ENCODE measurements at places on chromosomes 13 and 19.

GRCh38 chr19:15400521-15401396, 18.0 kb downstream of the AKAP8L start:
- no peak for DNase-seq

DNA sequence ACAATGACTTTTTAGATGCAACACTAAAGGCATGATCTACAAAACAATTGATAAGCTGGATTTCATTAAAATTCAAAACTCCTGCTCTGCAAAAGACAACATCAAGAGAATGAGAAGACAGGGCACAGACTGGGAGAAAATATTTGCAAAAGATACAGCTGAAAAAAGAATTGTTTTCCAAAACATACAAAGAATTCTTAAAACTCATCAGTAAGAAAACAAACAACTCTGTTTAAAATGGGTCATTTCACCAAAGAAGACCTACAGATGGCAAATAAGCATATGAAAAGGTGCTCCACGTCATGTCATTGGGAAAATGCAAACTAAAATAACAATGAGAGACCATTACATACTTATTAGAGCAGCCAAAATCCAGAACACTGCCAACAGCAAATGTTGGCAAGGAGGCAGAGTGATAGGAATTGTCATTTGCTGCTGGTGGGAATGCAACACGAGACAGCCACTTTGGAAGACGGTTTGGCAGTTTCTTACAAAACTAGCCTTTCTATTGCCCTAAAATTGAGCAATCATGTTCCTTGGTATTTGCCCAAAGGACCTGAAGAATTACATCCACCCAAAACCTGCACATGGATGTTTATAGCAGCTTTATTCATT, 39.2 kb downstream of the FLT1 start:
- no peak for DNase-seq

DNA sequence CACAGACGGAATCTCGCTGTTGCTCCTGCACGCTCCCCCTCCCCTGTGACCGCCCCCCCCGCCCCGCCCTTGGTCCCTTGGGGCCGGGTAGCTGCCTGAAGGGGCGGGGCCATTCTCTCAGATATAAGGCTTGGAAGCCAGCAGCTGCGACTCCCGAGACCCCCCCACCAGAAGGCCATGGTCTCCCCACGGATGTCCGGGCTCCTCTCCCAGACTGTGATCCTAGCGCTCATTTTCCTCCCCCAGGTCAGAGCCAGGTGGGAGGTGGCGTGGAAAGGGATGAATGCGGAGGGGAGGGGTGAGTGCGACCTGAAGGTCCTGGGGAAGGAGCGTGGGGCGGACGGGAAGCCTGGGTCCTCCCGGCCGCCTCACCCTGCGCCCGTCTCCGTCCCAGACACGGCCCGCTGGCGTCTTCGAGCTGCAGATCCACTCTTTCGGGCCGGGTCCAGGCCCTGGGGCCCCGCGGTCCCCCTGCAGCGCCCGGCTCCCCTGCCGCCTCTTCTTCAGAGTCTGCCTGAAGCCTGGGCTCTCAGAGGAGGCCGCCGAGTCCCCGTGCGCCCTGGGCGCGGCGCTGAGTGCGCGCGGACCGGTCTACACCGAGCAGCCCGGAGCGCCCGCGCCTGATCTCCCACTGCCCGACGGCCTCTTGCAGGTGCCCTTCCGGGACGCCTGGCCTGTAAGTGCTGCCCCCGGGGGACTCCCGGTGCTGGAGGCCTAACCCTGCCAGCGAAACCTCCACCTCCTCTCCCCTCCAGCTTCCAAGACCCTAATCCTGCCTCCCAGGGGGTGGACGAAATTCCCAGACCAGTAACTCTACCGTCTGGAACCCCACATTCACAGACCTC, at the start of gene DLL3:
Gene DLL3 (plus strand): TSS at position 150 of the 845 bp plus-strand sequence. CDS start 28 bp downstream, at position 178.
- DNase-seq: no peak

GRCh38 chr19:30567536-30568232, 195.5 kb downstream of the ZNF536 start:
- DNase-seq: no peak

DNA sequence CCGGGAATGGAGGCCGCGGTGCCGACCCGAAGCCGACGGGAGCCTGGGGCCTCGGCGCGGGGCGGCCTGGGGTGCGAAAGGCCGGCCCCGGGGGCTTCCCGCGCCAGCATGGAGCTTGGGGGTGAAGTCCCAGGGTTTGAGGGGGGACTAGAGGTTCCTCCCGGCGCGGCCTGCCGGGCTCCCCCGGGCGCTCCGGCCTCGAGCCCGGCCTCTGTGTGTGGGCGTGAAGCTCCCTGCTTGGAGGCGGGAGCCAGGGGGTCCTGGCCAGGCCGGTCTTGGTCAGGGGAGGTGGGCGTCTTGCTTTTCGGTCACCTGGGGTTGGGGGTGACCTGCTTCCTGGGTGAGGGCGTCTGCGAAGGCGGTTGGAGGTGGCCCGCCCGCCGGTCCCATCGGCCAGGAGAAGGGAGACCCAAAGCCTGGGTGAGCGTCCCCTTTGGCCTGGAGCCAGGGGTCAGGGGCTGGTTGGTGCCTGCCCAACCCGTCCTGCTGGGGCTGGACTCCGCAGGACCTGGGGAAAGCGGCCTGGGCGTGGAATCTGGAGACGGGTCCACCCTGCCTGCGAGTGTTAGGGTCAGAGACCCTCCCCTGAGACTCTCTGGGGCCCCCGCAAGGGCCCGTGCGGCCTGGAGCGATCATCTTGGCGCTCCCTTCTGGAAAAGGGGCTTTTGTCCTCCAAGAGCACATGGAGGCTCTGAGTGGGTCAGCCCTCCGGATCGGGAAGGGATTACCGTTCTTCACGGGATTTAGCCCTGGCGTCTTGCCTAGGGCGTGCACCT, 535 bp downstream of the BSG start:
- DNase-seq: no peak

DNA sequence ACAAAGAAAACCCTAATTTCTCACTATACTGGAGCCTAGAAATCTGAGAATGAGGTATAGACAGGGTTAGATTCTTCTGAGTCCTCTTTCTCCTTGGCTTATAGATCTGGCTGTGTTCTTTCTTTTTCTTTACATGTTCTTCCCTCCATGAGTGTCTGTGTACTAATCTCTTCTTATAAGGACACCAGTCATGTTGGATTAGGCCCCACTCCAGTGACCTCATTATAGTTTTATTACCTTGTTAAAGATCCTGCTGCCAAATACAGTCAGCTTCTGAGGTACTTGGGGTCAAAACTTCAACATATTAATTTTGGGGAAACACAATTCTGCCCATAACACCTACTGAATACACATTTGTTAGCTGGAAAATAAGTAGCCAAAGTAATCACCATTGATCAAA, 302.6 kb downstream of the PCDH9 start:
- DNase-seq: no peak

All from midbrain (tissue), 1 donor.